Ovary (tissue), 10 donors: ENCODE measurements at places on chromosomes 1 and 21.

GRCh38 chr21:29403301-29403700 is 104.6 kb downstream of the BACH1 start:
- DNase-seq = no peak

- DNase-seq = no peak
These were observed 17.2 kb downstream of the KCNN3 start for GRCh38 chr1:154852845-154853244.

DNA sequence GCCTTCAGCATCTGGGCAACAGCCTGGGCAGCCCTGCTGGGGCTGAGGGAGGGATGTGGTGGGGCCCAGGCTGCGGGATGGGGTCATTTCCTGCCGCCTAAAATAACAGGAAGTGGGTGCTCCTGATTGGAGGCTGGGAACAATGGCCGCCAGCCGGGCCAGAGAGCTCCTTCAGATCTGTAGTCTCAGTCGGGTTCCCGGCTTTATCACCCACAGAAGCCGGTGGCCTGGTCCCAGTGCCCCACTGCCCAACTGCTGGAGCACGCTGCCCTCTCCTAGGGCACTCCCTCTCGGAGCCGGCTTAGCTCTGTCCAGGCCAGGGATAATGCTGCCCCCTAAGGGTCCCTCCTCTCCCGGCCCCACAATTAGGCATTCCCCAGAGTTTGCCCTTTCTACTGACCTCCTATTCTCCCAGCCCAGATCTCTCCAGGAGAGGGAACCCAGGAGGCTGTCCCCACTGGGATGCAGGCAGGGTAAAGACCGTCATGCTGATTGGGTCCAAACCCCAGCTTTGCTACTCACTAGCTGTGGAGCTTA is 5.1 kb downstream of the MAP7D1 start:
- peak; percentile 70 for DNase-seq

GRCh38 chr1:12052008-12052573 is 11.0 kb upstream of the TNFRSF8 start:
- DNase-seq = peak; percentile 80

DNA sequence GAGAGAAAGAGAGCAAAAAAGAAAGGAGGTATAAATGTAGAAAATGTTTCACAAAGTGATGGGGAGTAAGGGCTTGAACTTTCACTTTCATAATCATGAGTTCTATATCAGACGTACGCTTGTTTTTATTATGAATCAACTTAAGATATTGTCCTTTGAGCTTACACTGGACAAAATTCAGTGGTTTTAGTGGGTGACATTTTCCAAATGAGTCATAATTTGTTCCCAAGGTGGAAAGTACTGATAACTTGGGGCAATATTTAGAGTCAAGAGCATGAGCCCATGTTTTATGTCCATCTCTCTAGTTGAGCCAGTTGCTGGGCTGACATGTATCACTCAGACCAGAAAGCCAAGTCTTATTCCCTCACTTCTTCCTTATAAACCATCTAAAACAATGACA is 161.6 kb downstream of the CHRM3 start:
- DNase-seq = no peak

DNA sequence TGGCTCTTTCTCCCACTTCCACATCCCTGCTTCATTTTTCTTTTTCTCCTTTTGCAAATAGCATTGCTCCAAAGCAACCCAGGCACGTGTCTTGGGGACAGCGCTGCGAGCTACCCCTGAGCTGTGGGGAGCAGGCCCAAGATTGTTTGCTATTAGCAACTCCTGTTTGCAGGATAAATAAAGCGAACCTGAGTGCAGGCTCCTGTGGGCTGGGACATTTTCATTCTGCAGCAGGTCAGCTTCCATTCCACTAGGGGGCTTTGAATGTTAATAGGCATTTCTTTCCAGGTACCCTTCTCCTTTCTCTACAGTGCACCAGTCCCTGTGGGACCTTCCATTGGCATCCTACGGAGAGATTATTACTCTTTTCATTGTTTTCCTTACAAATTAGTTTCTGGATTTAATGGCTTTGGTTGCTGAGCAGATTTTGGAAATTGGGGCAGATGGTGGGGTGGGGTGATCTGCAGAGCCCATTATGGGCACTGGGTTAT is 54.0 kb downstream of the OLFML3 start:
- DNase-seq = no peak
